ENCODE measurements at places on chromosomes 2 and 18.

GRCh38 chr2:188130317-188130716 lies 161.4 kb upstream of the GULP1 start:
- DNase-seq = no peak

DNA sequence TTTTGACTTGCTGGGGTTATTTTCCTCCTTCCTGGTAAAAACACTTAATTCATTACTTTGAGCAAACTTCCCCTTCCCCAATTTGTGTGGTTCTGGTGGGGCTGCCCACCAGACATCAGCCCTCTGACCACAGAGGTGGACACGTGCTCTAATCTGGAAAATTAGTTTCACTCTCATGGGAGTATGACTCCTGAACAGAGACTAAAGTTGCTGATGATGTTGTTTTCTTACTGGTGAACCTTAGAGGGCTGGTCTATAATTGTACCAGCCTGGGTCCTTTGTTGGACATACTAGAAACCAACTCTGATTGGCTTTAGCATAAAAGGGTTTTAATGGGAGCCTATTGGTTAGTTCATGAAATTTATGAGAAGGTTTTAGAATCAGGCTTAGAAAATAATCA lies 54.1 kb upstream of the ACYP2 start:
- no peak for DNase-seq

GRCh38 chr18:79582978-79583377 lies 96.6 kb upstream of the CTDP1 start:
- DNase-seq = no peak

GRCh38 chr2:70705160-70705850 lies 62.7 kb downstream of the ADD2 start:
- DNase-seq = no peak

DNA sequence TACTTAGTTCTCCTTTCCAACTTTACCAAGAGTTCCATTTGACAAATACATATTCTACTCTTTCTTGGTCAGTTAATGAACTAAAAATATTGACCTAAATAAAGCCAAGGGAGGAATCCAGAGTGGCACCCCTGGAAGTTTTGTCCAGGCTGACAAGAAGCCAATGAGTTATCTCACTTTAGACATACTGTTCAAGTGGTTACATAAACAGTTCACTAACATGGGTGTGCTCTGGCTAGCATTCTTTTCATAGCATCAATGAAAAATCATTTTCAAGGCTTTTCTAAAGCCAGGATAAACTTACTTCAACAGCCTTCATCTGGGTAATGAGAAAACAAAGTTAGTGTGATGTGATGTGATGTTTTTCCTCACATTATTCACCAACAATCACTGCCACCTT lies 649.4 kb downstream of the TDRD15 start:
- no peak for DNase-seq

DNA sequence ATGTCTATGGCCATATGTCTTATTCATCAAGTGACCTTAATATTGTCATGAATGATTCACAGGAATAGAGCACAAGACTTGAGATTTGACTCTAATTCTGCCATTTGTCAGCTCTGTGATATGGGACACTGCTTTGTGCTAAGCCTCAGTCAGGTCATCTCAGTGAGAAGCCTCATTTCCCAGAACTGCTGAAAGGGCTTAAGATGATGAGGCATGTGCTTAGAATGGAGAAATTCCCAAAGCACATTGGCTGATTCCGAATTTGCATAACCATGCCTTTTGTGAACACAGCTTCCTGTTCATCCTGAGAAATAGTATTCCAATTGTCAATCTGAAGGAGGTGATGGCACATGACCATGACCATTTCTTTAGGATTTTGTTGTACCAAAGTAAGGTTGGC lies 218.1 kb downstream of the ALK start:
- no peak for DNase-seq

GRCh38 chr2:23694058-23695045 lies 232.6 kb downstream of the ATAD2B start:
- no peak for DNase-seq

- DNase-seq = no peak
These were observed 112.5 kb downstream of the KCNF1 start for GRCh38 chr2:11024259-11024645.

DNA sequence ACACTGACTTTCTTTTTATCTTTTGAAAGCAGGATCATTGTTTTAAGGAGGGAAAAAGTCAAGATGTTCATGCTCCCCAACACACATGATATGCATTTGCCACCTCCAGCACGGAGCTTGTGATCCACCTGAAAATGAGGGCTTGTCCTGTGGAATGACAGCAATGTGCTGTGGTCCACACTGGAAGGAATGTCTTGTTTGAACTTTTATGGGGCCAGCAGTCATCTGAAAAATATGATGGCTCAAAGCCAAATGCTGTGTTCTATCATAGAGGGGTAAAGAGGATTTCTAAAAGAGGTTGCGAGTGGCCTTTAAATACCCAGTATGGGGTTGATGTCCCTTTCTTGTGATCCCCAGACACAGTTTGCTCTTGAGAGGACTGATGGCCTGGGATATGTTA lies 226.5 kb upstream of the SPRED2 start:
- no peak for DNase-seq

GRCh38 chr18:56900195-56901094 lies 246.4 kb upstream of the BOD1L2 start:
- no peak for DNase-seq

- no peak for DNase-seq
These were observed 46.2 kb downstream of the TWSG1 start for GRCh38 chr18:9380621-9381395.

- DNase-seq = no peak
These were observed 536.8 kb upstream of the DSEL start for GRCh38 chr18:68053290-68053689.

GRCh38 chr2:177252808-177253531 lies 11.6 kb downstream of the NFE2L2 start:
- no peak for DNase-seq

GRCh38 chr2:212409560-212409959 lies 129.0 kb downstream of the ERBB4 start:
- DNase-seq = no peak
